ENCODE measurements at places on chromosomes 4 and X. TPM values are rescaled to one million over a fixed set of nuclear protein-coding genes. Genes with fewer than 3 reads are reported as not detected.

Gene GAGE12F
- not detected for total RNA-seq

Gene DCK
- total RNA-seq = 34.3 TPM

Gene ENPP6
- 0.45 TPM for total RNA-seq

Gene PRSS12
- total RNA-seq = not detected

Gene DMRTC1B
- not detected for total RNA-seq

Gene CENPVL1
- not detected for total RNA-seq

Gene TMPRSS11F
- total RNA-seq = not detected

- no peak overlapping the region for H3K4me3 ChIP-seq
- H3K27ac ChIP-seq = no peak overlapping the region
Observed at GRCh38 chr4:69836287-69836686, 23.7 kb downstream of the SULT1E1 start.

DNA sequence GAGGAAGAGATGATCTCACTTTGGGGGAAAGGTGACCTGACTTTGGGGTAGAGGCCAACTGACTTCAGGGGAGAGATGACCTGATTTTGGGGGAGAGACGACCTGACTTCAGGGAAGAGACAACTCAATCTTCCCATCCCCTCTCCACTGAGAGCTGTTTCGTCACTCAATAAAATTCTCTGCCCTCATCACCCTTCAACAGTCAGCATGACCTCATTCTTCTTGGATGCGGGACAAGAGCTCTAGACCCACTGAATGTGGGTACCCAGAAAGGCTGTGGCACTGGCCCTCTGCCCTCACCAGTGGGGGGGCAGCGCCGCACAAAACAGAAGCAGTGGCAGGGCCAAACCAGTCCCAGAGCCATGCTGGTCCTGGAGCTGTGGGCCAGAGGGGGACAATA lies 34.6 kb downstream of the ATXN3L start:
- DNase-seq = no peak
- H3K36me3 ChIP-seq = peaks cover 3% of the 10 kb centered on the region
- no peak overlapping the region for H3K4me3 ChIP-seq
- H3K27me3 ChIP-seq = no peaks in the 10 kb centered on the region
- H3K4me1 ChIP-seq = no peaks in the 10 kb centered on the region
- H3K27ac ChIP-seq = no peak overlapping the region

DNA sequence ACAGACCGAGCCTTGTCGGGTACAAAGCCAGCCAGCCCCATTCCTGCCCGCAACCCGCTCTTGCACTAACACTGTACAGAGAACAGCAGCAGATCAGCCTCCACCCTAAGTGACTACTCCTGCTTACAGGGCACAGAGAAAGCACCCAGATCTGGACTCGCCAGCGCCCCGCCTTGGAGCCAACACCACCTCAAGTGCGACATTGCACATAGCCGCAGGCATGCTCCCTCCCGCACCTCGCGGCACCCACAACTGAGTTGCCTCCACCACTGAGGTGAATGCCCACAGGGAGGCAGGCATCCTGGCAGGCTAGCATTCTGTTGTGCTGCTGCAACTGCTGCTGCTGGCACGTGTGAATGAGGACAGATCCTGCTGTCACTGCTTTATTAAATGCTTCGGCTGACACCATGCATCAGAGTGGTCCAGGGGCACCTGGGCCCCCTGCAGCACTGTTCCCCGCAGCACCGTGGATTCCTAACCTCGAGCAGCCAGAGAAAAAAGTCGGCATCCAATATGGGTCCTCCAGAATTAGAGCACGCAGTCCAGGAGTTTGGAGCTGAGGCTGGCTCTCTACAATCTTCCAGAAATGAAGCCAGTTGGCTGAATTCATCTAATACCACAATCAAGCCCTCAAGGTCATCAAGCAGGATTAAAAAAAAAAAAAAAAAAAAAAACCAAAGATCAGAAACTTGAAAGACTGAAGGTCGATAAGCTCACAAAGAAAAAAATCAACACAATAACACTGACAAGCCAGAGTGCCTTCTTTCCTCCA lies 352.9 kb downstream of the GASK1B start:
- H3K36me3 ChIP-seq = no peaks in the 10 kb centered on the region
- no peak overlapping the region for H3K4me3 ChIP-seq
- no peak overlapping the region for H3K27ac ChIP-seq
- no peaks in the 10 kb centered on the region for H3K4me1 ChIP-seq
- no peak for DNase-seq

DNA sequence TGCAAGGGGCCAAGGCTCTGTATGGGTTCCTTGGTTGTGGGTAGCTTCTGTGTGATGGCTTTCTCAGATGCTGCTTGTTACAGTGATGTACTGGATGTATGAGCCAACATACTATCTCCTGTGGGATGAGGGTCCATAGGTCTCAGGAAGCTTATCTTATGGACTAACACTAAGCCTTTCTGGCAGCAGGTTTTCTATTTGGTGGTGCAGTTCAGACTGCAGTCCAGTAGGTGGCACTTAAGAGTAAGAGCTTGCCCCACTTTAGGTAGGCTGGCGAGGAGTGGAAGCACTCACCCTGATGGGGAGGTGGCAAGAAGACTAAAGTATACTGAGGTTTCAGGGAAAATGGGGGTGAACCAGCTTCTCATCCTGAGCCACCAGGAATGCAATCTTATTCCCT lies 306.7 kb upstream of the MAOA start:
- H3K27ac ChIP-seq = no peak overlapping the region
- no peak overlapping the region for H3K4me3 ChIP-seq
- H3K27me3 ChIP-seq = no peaks in the 10 kb centered on the region
- peak; percentile 3 for DNase-seq

- H3K4me3 ChIP-seq = no peak overlapping the region
- H3K36me3 ChIP-seq = no peaks in the 10 kb centered on the region
- peaks cover 4% of the 10 kb centered on the region for H3K27me3 ChIP-seq
- no peak for DNase-seq
- H3K4me1 ChIP-seq = no peaks in the 10 kb centered on the region
Observed at GRCh38 chr4:52844596-52844995, 17.5 kb upstream of the RASL11B start.

DNA sequence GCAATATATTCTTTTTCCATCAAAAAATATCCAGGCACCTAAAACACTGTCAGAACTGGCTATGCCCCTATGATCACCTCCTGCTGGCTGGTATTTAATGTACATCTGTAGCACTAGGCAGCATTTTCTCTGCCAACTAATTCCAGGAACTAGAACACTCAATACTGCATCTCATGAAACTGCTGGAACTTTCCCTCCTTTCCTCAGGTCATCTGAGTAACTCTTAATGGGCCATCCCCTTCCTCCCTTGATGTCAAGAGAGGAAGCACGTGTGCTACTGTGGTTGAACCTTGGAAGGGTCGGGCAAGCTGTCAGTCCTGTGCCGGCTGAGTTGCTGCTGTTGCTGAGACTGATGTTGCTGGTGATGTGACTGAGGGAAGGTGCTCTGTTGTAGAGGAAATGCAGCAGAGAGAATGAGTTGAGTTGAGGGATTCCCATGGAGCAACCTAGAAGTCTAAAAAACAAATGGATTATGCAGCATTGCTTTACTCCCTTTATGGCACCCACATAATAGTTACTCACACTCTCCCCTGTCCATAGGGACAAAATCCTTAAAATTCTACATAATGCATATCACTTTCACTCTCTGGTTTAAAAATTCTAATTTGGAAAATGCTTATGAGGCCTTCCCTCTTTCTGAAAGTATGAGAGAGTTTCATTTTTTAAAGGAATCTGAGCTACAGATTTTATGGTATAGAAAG lies 39.5 kb downstream of the TMEM165 start:
- H3K4me3 ChIP-seq = no peak overlapping the region
- H3K4me1 ChIP-seq = peaks cover 19% of the 10 kb centered on the region
- peak; percentile 21 for DNase-seq
- H3K27ac ChIP-seq = peak overlapping the region; percentile 57

DNA sequence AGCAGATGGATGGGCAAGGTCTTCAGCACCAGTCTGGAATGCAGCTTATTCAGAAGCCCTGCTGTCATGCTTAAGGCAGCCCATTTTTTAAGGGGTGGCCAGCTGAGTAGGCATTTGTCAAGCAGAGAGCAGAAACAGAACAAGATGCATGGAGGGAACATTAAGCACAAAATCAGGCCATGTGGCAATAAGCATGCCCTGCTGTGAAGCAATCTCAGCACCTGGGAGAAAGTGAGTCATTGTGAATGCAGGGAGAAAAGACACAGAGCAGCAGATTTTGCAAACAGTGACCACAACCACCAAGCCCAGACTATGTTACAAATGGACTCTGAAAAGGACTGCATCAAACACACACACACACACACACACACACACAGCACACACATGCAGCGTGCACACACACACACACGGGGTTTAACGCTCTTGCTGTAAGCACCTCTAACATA lies 94.1 kb upstream of the GALNT7 start:
- H3K36me3 ChIP-seq = peaks cover 1% of the 10 kb centered on the region
- no peaks in the 10 kb centered on the region for H3K4me1 ChIP-seq
- DNase-seq = no peak
- no peak overlapping the region for H3K27ac ChIP-seq
- H3K27me3 ChIP-seq = no peaks in the 10 kb centered on the region
- no peak overlapping the region for H3K4me3 ChIP-seq

DNA sequence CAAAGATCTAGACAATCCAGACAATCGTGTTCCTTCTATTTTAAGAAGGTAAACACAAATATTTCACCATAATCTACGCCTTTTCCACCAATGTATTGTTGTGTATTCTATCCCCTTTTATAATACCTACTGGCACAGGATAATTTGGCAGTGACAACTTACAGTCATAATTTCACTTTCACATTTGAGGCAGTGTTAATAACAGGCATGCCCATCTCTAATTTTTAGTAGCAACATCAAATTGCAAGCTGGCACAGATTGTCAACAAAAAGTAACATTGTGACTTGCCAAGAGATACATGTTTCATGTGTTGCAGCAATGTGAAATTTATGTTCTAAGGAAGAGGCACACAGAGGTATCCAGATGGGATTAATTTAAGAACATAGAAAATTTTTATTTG lies 912.5 kb upstream of the PABPC4L start:
- DNase-seq = no peak
- H3K27me3 ChIP-seq = no peaks in the 10 kb centered on the region

GRCh38 chr4:159944477-159944876 lies 841.6 kb downstream of the RAPGEF2 start:
- no peak overlapping the region for H3K4me3 ChIP-seq
- no peak for DNase-seq
- H3K4me1 ChIP-seq = no peaks in the 10 kb centered on the region
- no peak overlapping the region for H3K27ac ChIP-seq
- H3K27me3 ChIP-seq = no peaks in the 10 kb centered on the region

DNA sequence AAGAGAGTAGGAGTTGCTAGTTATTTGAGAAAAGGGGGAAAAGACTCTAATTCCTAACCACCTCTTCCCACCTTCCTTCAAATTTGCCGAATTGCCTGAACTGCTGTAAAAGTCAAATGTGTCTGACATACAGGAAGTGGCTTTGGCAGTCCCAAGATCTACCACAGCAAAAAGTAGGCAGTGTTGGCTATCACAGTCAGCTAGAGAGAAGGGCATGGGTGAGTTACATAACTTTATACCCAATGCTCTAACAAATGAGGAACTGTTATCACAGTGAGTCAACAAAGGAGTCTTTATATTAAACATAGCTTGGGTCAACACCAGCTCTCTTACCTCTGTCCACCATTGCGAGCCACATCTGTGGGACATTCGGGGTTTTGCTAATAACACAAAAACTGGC lies 2.4 kb upstream of the MBNL3 start:
- H3K4me3 ChIP-seq = peak overlapping the region; percentile 92
- H3K27me3 ChIP-seq = no peaks in the 10 kb centered on the region
- peak overlapping the region; percentile 65 for H3K27ac ChIP-seq
- peaks cover 22% of the 10 kb centered on the region for H3K4me1 ChIP-seq
- H3K36me3 ChIP-seq = peaks cover 4% of the 10 kb centered on the region

DNA sequence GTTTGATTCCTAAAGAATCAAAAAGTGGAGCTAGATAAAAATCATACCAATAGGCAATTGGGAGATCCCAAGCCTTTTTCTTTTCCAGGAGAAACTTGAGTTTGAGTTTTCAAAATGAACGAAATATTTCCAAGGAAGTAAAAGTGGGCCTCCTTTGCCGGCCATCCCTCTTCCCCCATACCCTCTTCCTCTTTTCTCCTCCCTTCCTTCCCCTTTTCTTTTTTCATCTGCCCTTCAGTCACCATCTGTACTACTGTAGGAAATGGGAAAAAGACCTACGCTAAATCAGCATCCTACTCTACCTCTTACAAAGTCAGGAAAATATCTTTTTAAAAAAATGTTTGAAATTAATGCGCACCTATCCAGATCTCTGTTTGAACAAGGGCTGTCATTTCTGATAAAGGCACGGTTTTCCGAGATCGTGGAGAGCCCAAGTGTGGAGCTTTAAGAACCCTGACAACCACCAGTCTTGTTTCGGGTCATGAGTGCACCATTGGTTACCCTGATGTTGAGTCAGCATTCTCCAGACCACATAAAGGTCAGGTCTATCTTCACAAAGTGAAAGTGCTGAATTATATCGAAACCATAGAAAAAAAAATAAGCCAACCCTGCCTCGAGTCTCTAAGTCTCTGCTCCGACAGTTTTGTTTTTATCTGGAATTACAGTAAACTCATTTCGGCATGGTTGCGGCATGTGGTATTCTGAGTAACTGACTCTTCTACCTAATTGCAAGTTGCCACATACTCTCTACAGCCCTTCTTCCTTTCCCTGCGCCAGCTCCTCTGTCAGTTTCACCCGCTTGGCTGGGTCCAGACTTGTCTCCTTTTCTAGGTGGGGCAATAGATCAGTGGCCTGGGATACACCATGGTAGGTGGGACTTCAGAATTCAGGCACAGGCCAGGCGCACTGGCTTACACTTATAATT lies 140.2 kb upstream of the KLF3 start:
- H3K36me3 ChIP-seq = peaks cover 14% of the 10 kb centered on the region
- H3K27me3 ChIP-seq = no peaks in the 10 kb centered on the region
- H3K4me1 ChIP-seq = peaks cover 14% of the 10 kb centered on the region
- no peak for DNase-seq
- H3K4me3 ChIP-seq = no peak overlapping the region

DNA sequence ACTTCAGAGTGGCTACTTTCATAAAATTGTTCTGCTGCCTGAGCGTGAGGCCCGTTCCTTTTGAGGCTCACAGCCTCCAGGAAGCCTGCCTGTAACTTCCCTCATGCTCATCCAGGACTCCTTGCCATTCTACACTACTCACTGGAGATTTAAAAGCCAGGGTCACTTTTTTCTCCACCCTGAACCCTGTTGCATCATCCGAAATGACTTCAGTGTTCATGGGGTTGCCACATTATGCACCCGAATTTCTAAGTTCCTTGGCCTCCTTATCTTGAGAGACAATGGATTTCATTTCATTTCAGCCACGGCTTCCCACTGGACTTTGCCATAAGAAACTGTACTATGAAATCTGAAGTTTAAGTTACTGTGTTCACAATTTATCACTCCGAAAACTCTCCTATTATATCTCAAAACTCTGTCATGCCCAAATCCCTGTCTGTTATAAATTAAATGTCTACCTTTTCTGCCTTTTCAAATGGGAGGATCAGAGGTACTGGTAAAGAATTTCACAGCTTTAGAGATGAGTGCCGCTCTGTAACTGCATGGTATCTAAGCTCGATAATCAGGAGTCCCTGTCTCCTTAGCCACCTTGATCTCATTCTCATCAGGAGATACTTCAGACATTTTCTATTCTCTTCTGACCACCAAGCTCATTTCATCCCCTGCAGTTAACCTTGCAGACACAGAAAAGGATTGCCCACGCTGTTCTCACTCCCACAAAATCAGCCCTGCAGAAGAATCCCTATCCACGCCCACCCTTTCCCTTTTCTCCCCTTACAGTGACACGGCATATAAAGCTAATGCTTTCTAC lies 59.9 kb downstream of the TRIML1 start:
- no peak for DNase-seq
- no peaks in the 10 kb centered on the region for H3K4me1 ChIP-seq
- no peaks in the 10 kb centered on the region for H3K27me3 ChIP-seq

Data from activated naive CD8-positive, alpha-beta T cell treated with anti-CD3 and anti-CD28 coated beads for 36 hours (primary cell).